ENCODE measurements at places on chromosomes 7 and 10. TPM values are rescaled to one million over a fixed set of nuclear protein-coding genes. Genes with fewer than 3 reads are reported as not detected.

DNA sequence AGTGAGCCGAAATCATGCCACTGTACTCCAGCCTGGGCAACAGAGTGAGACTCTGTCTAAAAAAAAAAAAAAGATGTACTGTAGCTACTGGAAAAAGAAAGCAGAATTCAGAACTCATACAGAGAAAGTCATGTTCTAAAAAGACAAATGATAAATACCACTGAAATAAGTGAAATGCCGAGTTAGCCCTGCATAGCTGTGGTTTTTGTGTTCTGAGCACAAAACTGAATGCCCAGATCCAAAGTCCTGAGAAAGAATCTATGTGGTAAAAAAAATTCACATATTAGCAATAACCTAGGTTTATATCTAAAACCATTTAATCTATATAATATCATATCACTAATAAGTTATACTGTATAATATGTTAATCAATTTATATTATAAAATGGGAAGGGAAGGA is 29.3 kb upstream of the HECW1 start:
- no peak for DNase-seq

- DNase-seq = peak; percentile 45
Observed at GRCh38 chr7:1043552-1044188, 676 bp upstream of the GPR146 start.

GRCh38 chr10:31253237-31253636 is 65.8 kb upstream of the ZEB1 start:
- DNase-seq = no peak

- DNase-seq = no peak
Observed at GRCh38 chr7:26567266-26567665, 275.6 kb downstream of the SNX10 start.

- no peak for DNase-seq
Observed at GRCh38 chr10:128018691-128019090, 107.5 kb downstream of the MKI67 start.

DNA sequence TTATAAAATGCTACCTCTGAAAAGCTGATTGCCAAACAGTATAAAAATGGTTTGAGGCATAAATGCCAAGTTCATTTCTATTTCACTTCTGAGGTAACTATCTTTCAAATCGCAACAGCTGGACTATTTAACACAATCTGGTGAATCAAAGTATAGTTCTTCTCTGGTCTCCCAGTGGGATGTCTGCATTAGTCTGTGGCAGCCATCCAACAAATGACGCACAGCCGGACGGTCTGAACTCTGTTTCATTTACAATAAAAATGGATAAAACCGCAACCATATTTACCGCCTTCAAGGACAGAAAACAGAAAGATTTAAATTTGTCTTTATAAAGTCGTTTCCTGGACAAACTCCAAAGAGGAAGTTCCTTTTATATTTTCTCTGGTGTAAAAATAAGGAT is 41.9 kb downstream of the ENO4 start:
- DNase-seq = peak; percentile 63

GRCh38 chr7:76998285-76998589 is 33.9 kb downstream of the SPDYE17 start:
- DNase-seq = no peak

GRCh38 chr10:132104471-132105301 is 38.9 kb downstream of the JAKMIP3 start:
- no peak for DNase-seq

- DNase-seq = no peak
Observed at GRCh38 chr10:124171561-124171960, 78.2 kb upstream of the CHST15 start.

ARL3 gene
- total RNA-seq = 14.1 TPM

POM121C gene
- 17.9 TPM for total RNA-seq

AEBP1 gene
- total RNA-seq = 12.4 TPM

ANKRD30A gene
- not detected for total RNA-seq

IL2RA gene
- total RNA-seq = 2.3 TPM

LRGUK gene
- 0.16 TPM for total RNA-seq
